ENCODE measurements at places on chromosomes 12 and 14. TPM values are rescaled to one million over a fixed set of nuclear protein-coding genes. Genes with fewer than 3 reads are reported as not detected.

DNA sequence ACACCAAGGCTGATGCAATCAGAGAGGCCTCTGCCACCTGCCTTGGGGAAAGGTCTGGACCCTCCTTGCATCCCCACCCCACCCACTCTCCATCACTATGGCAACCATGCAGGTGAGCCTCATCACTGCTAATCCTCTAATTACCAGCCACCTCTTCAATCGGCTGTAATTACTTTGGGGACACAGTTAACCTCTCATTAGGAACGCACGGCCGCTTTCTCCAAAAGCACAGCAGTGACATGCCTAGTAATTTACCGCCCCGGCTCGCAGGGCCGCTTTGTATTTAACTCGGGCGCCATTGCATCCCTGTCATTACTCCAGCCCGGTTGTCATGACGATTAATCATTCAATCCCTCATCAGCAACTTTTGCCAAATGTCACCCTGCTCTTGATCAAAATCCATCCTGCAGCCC is 36.3 kb upstream of the FAM222A start:
- DNase-seq: no peak

GRCh38 chr12:49818241-49818895 is 9.8 kb downstream of the NCKAP5L start:
- DNase-seq: no peak

The JAG2 gene
- 1.3 TPM for total RNA-seq

- no peak for DNase-seq
These were observed 481.4 kb upstream of the TMEM132C start for GRCh38 chr12:127785540-127785939.

GRCh38 chr14:100403802-100404365 is 80.7 kb downstream of the SLC25A47 start:
- no peak for DNase-seq

DNA sequence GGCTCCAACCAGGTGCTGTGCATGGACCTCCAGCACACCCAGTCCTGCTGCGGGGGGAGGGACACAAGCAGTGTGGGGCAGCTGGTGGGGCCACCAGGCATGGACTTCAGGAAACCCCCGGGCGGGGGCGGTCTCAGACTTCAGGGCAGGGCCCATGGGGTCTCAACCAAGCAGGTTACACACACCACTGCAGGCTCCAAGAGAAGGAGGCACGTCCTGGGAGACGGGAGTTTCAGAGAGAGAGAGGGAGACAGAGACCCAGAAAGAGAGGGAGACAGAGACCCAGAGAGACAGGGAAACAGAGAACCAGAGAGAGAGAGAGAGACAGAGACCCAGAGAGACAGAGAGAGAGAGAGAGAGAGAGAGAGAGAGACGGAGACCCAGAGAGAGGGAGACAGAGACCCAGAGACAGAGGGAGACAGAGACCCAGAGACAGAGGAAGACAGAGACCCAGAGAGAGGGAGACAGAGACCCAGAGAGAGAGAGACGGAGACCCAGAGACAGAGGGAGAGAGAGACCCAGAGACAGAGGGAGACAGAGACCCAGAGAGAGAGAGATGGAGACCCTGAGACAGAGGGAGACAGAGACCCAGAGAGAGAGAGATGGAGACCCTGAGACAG is 128.9 kb downstream of the NCOR2 start:
- no peak for DNase-seq

The BEGAIN gene
- 10.0 TPM for total RNA-seq

The PLBD1 gene
- total RNA-seq: 0.26 TPM

The SOX5 gene
- 10.4 TPM for total RNA-seq

DNA sequence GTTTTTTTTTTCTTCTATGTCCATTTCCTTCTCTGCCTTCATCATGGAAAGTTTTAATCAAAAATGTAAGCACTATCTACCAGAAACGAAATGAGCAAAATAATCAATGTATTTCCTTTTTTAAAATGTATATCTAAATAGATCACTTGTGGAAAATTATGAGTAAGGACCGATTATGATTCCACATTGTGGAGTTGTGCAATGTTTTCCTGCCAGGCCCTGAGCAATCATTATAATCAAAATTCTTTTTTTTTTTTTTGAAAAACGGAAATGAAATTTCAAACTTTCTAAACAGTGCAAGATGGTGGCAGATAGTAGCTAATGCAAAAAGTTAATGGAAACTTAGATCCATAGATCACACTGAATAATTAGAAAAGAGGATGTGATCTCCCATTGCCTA is 1074.6 kb upstream of the TMEM132C start:
- no peak for DNase-seq

GRCh38 chr12:117695956-117696355 is 272.8 kb downstream of the KSR2 start:
- DNase-seq: no peak

- no peak for DNase-seq
These were observed 11.1 kb downstream of the ABCB9 start for GRCh38 chr12:122955156-122955555.

DNA sequence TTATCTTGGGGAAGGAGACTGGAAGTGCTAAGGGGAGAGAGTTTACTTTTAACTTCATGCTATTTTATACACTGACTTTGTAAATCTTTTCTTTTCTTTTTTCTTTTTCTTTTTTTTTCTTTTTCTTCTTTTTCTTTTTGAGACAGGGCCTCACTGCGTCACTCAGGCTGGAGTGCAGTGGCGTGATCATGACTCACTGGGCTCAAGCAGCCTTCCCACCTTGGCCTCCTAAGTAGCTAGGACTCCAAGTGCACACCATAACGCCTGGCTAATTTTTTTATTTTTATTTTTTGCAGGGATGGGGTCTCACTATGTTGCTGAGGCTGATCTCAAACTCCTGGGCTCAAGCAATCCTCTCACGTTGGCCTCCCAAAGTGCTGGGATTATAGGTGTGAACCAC is 294.6 kb upstream of the PRICKLE1 start:
- no peak for DNase-seq

DNA sequence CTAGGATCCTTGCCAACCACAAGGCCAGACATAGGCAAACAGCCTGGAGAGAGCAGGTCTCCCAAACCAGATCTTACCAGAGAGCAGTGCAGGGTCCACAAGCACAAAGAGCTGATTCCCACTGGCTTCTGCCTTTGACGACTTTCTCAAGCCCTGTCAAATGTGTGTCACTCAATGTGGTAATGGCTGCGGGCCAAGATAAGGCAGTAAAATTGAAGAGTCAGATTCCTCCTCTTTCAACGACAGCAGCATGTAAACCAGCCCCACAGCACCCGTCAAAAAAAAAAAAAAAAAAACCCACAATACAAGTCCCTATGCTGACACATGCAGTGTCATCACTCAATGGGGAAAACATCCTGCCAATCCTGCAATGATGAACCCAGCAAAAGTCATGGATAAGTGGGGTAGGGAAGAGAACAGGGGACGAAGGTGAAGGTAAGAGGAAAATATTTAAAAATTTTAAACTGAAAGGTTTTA is at the start of gene STON2:
STON2 (minus strand) TSS at position 123 of the 477 bp plus-strand sequence. CDS start 1,942 bp downstream, outside the sequence.
- DNase-seq: peak; percentile 6

DNA sequence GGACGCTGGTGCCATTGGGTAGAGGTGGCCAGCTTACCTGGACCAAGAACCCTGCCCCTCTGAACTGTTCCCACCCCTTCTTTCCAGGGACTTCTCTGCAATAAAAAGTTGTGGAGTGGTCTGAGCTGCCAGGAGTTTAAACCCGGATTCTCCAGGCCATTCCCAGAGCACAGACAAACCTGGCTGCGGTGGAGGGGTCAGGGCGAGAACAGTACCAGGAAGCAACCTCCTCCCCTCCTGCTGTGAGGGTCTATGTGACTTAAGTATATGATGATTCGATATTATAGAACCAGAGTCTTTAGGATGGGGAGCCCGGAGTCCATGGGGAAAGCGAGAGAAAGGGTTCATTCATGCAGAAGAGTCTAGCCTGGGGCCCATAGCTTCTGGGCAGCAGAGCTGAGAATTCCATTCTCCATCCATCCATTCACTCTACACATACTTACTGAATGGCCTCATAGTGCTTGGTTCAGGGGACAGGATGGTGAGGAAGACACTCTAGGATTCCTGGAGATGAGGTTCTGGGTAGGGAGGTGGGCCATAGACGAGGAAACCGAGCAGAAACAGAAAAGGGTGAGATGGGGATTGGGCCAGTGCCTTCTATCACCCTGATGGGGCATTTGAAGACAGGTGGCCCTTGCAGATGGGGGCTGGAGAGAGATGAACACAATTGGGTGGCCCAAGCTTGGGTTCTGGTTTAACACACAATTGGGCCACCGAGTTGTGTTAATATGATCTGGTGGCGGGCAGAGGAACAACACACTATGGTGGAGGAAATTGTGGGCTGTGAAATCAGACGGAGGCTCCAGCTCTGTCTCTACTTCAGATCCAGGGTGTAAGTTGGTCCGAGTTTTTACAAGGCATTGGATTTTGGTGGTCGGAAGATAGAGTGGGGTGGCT is 5.2 kb downstream of the KRT86 start:
- DNase-seq: peak; percentile 34

DNA sequence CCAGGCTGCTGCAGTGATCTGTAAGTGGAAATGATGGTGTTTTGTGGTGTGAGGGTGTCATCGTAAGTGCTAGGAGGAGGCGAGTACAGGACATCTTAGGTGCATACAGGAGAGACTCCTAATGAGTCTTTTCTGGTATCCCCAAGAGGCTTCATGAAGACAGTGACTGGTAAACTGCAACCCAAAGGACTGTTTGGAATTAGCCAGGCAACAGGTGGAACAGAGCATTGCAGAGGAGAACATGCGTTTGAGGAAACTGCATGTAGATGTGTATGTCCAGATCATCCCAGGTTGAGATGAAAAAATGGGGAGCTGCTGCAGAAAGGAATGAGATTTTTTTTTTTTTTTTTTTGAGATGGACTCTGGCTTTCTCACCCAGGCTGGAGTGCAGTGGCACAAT is 5.4 kb downstream of the ACAD10 start:
- no peak for DNase-seq

DNA sequence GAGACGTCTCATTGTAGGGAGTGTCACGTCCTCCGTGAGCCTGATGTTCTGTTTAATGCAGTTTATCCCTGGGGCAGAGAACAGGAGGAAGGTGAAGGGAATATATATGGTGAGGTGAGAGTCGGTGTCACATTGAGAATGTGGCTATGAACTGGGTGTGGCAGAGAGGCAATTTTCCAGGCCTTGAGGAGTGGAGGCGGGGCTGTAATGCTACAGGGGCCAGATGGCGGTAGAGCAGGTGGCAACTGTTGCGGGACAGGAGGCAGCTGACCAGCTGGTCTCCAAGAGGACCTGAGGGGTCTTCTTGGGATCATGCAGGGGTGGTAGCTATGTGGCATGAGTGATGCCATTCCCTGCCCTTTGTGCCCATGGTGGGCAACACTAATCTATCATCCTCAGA is 59.6 kb downstream of the CACNA1C start:
- DNase-seq: no peak

DNA sequence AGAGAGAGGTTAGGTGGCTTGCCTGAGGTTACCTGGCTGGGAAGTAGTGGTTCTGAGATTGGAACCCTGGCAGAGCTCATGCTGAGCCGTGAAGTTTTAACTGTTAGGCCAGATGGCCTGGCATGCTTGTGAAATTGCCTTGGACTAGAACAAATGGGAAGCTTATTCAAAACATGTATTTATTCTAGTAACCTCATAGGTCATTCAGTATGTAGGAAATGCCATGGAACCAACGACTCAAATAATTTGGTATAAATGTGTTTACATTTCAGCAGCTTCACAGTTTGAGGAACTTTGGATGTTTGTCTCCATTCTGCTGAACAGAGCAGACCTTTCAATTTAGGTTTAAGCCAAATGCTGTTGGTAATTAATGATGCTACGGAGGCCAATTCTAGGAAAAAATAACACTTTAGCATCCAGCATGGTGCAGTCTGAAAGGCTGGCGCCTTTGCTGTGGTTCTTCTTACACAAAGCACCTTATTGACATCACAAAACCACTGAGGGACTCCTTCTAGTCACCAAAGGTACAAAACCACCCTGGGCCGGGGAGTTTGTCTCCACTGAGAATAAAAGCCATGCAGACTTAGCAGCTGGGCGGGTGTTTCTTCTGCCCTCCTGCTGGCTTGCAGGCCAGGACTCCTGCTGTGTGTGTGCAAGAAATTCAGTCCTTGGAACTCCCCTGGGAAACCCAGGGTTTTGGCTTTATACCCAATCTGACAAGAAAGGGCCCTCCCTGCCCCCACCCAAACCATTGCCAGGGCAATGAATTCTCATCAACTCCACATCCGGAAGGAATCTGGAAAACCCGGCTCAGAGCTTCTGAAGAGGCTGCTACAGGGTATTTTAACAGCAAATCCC is 64.2 kb downstream of the ELK3 start:
- DNase-seq: peak; percentile 28
